CD4-positive, alpha-beta T cell (primary cell): ENCODE measurements at places on chromosomes 16 and 17.
A peak's percentile ranks its signal among the peaks of the same experiment; 100 is the strongest.

DNA sequence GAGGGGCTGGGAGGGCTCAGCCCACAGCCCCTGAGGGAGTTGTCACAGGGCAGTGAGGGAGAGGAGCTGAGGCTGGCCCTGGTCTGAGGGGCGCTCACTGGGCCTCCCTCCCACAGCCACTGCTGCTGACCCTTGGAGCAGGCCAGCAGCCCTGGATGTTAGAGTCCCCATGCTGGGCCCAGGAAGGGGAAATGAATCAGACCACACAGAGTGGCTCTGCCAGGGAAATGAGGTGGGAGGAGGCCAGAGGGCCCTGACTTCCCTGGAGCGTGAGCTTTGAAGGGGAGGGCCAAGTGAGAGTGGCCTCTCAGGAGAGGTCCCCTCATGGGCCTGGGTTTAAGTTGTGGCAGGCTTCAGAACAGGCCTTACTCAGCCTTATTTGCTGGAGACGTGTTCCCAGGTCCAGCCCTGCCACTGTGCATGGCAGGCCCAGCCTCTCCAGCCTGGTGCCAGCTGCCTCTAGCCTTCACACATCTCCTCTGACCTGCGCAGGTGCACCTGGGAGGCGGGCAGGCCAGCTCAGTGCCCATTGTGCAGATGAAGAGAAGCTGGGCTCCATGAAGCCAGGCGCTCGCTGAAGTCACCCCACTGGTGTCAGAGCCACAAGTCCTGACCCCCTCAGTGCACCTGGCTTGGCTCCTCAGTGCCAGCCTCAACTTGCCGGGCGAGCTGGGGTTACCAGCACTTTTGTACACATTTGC, 15.4 kb downstream of the GPT2 start:
- H3K4me1 ChIP-seq: no peaks in the 10 kb centered on the region
- H3K27me3 ChIP-seq: no peaks in the 10 kb centered on the region
- H3K27ac ChIP-seq: no peak overlapping the region
- no peak overlapping the region for H3K4me3 ChIP-seq
- no peaks in the 10 kb centered on the region for H3K36me3 ChIP-seq

DNA sequence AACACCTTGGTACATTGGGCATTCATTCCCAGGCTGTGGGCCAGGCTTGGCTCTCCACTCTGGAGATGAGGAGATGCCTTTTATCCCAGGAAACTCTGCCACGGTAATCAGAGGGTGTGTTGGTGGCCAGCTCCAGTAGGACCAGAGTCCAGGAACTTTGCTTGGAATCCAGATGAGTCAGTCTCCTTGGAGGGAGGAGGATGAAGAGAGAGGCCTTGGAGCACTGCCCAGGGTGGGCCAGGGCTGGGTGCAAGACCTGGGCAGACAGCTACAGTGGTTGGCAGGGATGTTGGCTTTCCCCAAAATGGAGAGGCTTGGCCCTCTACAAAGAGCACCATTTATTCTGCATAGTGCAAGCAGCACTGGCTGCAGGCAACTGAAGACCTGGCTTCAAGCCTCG, 209.0 kb downstream of the RGS9 start:
- H3K4me1 ChIP-seq: peaks cover 5% of the 10 kb centered on the region
- no peak overlapping the region for H3K4me3 ChIP-seq
- H3K27me3 ChIP-seq: no peaks in the 10 kb centered on the region
- no peak overlapping the region for H3K27ac ChIP-seq
- no peak for DNase-seq

DNA sequence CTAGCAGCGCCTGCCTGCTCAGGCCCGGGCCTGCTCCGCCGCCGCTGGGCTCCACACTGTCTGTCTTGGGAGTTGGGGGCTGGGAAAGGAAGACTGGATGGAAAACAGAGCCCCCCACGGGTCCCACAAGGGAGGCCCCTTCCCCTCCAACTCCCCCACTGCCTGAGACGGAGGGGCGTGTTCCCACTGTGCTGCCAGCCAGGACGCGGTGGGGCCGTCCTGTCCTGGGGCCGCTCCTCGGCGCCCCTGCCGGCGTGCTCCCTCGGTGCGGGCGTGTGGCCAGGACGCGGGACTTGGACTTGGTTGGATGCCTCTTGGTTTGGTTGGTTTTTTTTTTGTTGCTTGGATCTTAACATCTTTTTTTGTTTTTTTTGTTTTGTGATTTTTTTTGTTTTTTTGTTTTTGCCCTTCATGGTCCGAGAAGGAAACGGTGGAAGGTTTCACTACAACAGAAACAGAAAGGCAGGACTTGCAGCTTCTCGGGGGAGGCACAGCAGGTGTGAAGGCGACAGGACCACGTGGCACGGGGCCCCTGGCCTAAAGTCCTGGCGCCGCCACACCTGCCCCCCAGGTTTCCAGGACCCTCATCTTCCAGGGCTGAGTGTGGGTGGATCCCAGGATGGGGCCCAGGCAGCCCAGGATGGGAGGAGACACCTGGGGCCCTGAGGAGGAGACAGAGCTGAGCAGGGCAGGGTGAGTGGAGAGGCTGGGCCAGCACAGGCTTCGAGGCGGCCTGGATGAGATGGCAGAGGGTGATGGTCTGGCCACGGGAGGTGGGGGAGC, 16.0 kb downstream of the ENGASE start:
- H3K4me1 ChIP-seq: peaks cover 20% of the 10 kb centered on the region
- peaks cover 14% of the 10 kb centered on the region for H3K36me3 ChIP-seq
- no peak for DNase-seq
- H3K27ac ChIP-seq: no peak overlapping the region
- H3K27me3 ChIP-seq: peaks cover 23% of the 10 kb centered on the region
- no peak overlapping the region for H3K4me3 ChIP-seq

GRCh38 chr16:24896439-24896838, 50.7 kb downstream of the SLC5A11 start:
- DNase-seq: no peak
- H3K4me1 ChIP-seq: no peaks in the 10 kb centered on the region
- H3K36me3 ChIP-seq: no peaks in the 10 kb centered on the region
- H3K27ac ChIP-seq: no peak overlapping the region

DNA sequence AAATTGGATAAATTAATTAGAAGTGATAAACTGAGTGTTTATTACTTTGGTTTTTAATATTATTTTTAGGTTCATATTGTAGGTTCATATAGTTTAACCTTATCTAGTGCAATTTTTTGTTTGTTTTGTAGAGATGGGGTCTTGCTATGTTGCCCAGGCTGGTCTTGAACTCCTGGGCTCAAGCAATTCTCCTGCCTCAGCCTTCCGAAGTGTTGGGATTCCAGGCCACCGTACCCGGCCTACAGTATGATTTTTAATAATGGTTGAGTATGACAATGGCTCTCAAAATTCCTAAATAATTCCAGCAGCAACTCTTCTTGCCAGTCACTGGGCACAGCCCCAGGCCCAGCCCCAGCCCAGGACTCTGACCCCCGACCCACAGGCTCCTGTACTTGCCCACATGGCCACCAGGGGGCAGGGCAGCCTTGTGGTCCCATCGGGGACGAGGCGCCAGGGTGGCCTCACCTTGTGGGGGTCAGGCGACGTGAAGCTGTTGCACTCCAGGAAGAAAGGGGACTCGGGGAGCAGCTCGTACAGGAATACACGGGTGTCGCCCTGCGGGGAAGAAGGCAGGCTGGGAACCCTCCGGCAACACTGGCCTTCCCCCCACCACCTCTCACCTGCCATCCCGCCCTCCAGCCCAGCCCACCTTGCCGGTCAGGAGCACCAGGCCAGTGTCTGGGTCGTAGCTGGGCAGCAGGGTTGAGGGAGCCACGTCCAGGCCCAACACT, 7.9 kb upstream of the PAM16 start:
- no peaks in the 10 kb centered on the region for H3K27me3 ChIP-seq
- H3K4me1 ChIP-seq: no peaks in the 10 kb centered on the region
- DNase-seq: peak; percentile 58
- H3K4me3 ChIP-seq: no peak overlapping the region
- peaks cover 83% of the 10 kb centered on the region for H3K36me3 ChIP-seq
- no peak overlapping the region for H3K27ac ChIP-seq

GRCh38 chr17:18928628-18929125, 23.3 kb upstream of the SLC5A10 start:
- no peak overlapping the region for H3K27ac ChIP-seq
- peaks cover 54% of the 10 kb centered on the region for H3K36me3 ChIP-seq
- H3K4me3 ChIP-seq: no peak overlapping the region
- DNase-seq: no peak
- H3K4me1 ChIP-seq: peaks cover 51% of the 10 kb centered on the region
- no peaks in the 10 kb centered on the region for H3K27me3 ChIP-seq

DNA sequence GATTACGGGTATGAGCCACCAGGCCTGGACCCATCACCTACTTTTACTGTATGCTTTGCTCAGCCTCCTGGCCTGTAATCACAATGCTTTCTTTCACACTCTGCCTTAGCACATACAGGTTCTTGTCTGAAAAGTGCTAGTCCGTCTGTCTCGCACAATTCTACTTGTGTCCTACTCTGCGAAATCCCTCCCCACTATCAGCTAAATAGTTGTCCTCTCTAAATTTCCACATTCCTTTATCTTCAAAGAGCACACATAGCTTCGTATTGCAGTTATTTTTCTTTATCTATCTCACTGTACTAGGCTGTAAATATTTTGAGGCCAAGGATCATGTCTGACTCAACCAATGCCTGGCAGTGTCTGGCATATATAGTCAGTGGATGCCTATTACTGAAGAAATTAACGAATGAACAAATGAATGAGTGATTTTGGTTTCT, 38.5 kb upstream of the ETV4 start:
- peaks cover 2% of the 10 kb centered on the region for H3K4me1 ChIP-seq
- DNase-seq: no peak
- no peaks in the 10 kb centered on the region for H3K36me3 ChIP-seq
- H3K4me3 ChIP-seq: no peak overlapping the region
- no peak overlapping the region for H3K27ac ChIP-seq
- no peaks in the 10 kb centered on the region for H3K27me3 ChIP-seq

- DNase-seq: no peak
- H3K27me3 ChIP-seq: peaks cover 21% of the 10 kb centered on the region
- no peak overlapping the region for H3K27ac ChIP-seq
- no peaks in the 10 kb centered on the region for H3K4me1 ChIP-seq
- no peaks in the 10 kb centered on the region for H3K36me3 ChIP-seq
Observed at GRCh38 chr16:87057951-87058560, 259.1 kb downstream of the C16orf95 start.

GRCh38 chr16:56263711-56264608, 72.7 kb downstream of the GNAO1 start:
- peaks cover 49% of the 10 kb centered on the region for H3K4me1 ChIP-seq
- H3K4me3 ChIP-seq: no peak overlapping the region
- H3K27ac ChIP-seq: peak overlapping the region; percentile 51
- no peaks in the 10 kb centered on the region for H3K36me3 ChIP-seq
- no peaks in the 10 kb centered on the region for H3K27me3 ChIP-seq

GRCh38 chr17:82884341-82884969, 44.6 kb upstream of the ZNF750 start:
- peaks cover 73% of the 10 kb centered on the region for H3K4me1 ChIP-seq
- H3K36me3 ChIP-seq: peaks cover 6% of the 10 kb centered on the region
- no peak for DNase-seq
- no peaks in the 10 kb centered on the region for H3K27me3 ChIP-seq
